ENCODE measurements at places on chromosomes 7 and 10.

DNA sequence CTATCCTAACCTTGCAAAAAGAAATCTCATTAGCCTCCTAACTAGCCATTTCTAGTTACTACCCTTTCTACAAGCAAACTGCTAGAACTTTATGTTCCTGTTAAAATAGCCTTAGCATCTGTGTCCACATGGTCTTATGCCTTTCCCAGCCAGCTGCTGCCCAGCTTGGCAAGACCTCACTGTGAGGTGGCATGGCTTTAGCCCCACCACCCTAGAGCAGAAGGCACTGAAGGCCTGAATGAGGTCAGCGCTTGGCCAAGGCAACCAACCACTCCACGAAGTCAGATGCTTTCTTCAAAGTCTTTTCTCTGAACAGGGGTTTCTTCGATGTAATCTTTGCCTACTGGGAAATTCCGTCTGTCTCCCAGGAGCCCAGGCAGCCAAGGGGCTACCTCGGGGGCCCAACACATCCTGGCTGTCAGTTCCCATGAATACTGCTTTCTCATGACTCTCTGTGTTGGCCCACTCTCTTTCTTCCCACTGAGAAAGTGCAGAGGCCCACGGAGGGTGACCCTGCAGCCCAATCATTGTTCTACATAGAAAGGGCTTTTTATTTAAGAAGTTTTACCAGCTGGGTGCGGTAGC, 41.6 kb downstream of the POLR3A start:
- peaks cover 19% of the 10 kb centered on the region for H3K4me1 ChIP-seq
- no peak overlapping the region for H3K4me3 ChIP-seq
- peaks cover 71% of the 10 kb centered on the region for H3K36me3 ChIP-seq
- no peak for DNase-seq

- no peak overlapping the region for H3K4me3 ChIP-seq
- H3K4me1 ChIP-seq: peaks cover 14% of the 10 kb centered on the region
- DNase-seq: no peak
- H3K36me3 ChIP-seq: peaks cover 52% of the 10 kb centered on the region
These were observed 5.6 kb downstream of the SLC4A2 start for GRCh38 chr7:151064993-151065392.

- H3K27me3 ChIP-seq: no peaks in the 10 kb centered on the region
- peaks cover 8% of the 10 kb centered on the region for H3K4me1 ChIP-seq
- peak; percentile 72 for DNase-seq
These were observed 82.7 kb downstream of the SPAG6 start for GRCh38 chr10:22427890-22428571.

DNA sequence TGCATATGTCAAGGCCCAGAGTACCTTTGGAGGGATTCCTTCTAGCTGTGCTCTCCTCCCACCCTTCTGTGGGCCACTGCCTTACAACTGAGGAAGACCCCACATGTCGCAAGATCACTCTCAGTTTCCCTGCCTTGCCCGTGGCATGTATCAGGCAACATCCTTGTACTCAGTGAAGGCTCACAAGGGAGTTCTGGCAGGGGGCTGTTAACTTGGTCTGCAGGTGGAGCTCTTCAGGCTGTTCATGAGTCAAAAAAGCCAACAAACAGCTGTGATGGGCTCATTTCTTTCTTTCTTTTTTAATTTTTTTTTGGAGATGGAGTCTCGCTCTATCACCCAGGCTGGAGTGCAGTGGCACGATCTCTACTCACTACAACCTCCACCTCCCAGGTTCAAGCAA, 513.0 kb upstream of the ANKRD30A start:
- H3K27me3 ChIP-seq: no peaks in the 10 kb centered on the region
- H3K36me3 ChIP-seq: no peaks in the 10 kb centered on the region
- no peaks in the 10 kb centered on the region for H3K4me1 ChIP-seq
- H3K27ac ChIP-seq: no peak overlapping the region

Data from SK-N-SH (cell line).